ENCODE measurements at places on chromosomes 6 and 20. TPM values are rescaled to one million over a fixed set of nuclear protein-coding genes. Genes with fewer than 3 reads are reported as not detected.

SERPINB6 gene
- 101 TPM for total RNA-seq

GRCh38 chr6:34196116-34196832 lies 40.4 kb upstream of the HMGA1 start:
- no peak for DNase-seq

OR2W1 gene
- total RNA-seq, result not detected

DNA sequence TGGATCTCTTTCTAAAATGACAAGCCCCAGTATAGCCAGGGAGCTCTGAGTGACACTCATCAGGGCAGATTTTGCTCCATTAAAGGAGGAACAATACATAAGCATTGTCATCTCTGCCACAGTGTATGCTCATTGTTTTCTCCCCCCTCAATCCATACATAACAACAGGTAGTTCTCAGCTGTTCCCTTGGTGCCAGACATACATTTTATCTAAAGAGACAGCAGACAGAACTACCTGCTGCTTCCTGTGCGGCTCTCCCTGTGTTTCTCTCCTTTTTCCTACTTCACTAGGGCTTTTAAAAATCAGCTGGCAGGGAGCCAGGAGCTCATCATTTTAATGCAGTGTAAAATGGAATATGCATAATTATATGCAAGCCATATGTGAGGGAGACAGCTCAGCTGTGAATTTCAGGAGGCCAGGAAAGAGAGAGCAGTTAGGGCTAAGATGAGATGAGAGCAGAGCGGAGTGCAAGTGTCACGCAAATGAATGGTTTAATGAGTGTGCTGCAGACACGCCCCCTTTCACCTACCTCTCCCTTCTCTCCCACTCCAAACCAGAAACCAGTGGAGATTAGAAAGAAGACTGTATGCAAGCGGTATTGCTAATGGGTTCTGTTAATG lies 96.0 kb downstream of the SOBP start:
- DNase-seq, result no peak

DNA sequence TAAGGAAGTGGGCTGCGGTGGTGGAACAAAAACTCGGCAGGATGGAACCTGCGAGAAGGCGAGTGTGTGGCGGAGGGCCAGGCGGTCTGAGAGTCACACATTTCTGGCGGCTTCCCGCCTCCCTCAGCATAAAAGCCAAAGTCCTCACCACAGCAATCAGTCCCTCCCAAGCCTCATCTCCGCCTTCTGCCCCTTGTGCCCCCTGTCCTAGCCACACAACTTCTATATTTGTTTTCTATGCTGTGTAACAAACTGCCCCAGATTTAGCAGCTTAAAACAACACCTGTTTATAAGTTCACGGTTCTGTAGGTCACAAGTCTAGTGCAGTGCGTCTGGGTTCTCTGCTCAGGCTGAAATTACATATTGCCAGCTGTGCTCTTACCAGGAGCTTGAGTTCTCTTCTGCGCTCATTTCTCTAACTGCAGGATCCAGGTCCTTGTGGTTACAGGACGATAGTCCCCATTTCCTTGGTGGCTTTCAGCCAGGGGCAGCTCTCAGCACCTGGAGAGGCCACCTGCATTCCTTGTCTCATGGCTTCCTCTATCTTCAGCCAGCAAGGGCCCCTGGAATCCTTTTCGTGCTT lies 11.7 kb upstream of the SPO11 start:
- DNase-seq, result no peak

SLA2 gene
- not detected for total RNA-seq

DNA sequence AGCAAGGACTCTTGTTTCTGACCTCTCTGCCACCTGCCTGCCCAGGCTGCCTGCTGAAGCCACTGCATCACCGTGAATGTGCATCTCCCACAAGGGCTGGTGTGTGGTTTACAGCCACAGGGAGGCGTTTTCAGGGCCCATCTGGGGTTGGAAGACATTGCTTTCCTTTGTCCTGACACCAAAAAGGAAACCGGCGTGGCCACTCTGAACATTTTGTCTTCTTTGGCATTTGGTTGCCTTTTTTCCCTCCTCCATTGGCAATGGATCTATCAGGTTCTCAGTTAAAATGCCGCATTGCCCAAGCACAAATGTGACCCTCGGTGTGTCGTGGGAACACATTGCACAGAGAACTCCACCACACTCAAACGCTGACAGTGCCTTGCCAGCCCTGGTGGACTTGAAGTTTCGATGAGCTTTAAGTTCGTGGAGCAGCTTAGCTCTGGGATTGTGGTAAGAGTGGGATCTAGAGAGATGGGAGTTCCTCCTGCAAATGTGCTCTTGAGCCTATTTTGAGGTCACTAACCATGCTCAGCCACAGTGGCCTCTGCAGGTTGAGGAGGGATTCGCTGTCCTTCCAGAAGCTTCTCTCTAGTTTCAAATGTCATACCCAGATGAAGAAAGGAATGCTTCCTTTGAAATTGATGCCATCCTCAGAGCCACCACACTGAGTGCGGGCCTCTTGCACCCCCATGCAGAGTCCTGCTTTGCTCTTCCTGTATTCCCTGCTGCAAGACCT lies 14.8 kb upstream of the PCK1 start:
- DNase-seq, result no peak

BIRC7 gene
- 19.2 TPM for total RNA-seq

DNA sequence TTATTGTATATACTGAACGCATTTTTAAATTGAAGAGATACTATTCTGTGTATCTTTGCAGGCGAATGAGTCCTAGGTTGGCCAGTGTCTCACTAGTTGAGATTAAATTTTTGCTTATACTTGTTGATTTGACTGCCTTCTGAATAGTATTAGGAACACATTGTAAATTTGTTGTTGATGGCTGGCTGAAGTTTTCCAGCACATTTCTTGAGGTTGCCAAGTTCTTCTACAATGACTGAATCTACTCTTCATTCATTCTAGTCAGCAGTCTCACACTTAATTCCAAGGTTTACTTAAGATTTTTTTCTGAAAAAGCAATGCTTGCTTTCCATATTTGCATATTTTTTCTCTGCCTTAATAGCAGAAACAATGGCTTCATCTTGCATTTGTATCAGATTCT lies 151.7 kb downstream of the ZFAND3 start:
- no peak for DNase-seq

- no peak for DNase-seq
These were observed 10.2 kb downstream of the TRIM10 start for GRCh38 chr6:30150671-30151395.

DNA sequence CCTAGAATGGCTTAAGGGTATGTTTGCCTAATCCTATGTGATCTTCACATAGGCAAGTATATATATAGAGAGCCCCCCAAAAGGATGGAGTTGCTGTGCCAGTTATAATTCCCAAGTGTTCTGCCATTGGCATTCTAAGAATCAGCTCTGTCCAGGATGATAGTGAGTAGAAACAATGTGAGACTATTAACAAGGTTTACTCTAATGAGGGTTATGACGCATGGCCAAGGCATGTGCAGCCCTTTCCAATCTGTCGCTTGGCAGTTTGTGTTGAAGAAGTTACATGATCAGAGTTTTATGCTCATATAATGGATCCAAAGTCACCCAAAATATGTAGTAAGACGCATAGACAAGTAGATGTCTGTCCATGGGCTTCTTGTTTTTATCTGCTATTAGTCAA lies 33.6 kb downstream of the VGLL2 start:
- DNase-seq, result no peak

DNA sequence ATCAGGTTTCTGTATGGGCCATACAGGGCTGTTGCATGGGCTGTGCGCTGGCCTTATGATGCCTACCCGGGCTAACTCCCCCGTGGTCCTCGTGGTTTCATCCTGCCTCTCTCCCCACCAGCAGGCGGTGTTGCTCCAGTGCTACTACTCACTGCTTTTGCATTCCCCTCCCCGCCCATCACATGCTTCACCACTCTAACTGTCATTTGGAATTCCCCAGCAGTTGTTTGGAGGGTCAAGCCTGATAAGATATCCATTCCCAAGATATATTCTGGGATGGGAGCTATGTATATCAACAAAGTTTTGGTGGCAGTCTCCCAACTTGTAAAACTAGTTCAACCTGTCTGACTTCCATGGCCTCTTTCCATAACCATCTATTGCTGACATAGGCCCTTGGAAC lies 233.2 kb upstream of the SOX4 start:
- DNase-seq, result no peak

- no peak for DNase-seq
These were observed 23.3 kb downstream of the ARFGEF2 start for GRCh38 chr20:48944663-48945297.

Measured in kidney epithelial cell (primary cell).